ENCODE measurements at places on chromosomes 2 and 18. TPM values are rescaled to one million over a fixed set of nuclear protein-coding genes. Genes with fewer than 3 reads are reported as not detected.

DNA sequence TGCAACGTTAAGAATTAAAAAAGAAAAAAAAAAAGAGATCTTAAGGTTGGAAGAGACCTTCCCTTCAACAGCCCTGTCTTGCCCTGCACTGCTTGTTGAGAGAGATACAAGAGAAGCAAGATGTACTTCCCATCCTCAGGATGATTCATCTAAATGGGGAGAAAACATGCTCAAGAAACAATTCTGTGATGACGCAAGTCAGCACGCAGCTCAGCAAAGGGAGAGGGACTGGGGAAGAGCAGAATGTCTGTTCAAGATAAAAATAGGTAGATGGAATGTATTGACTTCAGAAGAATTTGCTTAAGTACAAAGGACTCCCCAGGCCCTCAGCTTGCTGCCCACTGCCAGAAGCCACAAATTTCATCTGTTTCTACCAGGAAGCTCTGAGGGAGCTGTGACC is 198.2 kb upstream of the SPRED2 start:
- no peaks in the 10 kb centered on the region for H3K27me3 ChIP-seq
- no peaks in the 10 kb centered on the region for H3K36me3 ChIP-seq
- DNase-seq, result no peak
- no peaks in the 10 kb centered on the region for H3K4me1 ChIP-seq
- H3K4me3 ChIP-seq, result no peak overlapping the region
- H3K27ac ChIP-seq, result no peak overlapping the region

- DNase-seq, result no peak
- H3K27me3 ChIP-seq, result no peaks in the 10 kb centered on the region
Observed at GRCh38 chr2:227849906-227850305, 21.5 kb upstream of the DAW1 start.

Gene SCTR
- not detected for total RNA-seq

DNA sequence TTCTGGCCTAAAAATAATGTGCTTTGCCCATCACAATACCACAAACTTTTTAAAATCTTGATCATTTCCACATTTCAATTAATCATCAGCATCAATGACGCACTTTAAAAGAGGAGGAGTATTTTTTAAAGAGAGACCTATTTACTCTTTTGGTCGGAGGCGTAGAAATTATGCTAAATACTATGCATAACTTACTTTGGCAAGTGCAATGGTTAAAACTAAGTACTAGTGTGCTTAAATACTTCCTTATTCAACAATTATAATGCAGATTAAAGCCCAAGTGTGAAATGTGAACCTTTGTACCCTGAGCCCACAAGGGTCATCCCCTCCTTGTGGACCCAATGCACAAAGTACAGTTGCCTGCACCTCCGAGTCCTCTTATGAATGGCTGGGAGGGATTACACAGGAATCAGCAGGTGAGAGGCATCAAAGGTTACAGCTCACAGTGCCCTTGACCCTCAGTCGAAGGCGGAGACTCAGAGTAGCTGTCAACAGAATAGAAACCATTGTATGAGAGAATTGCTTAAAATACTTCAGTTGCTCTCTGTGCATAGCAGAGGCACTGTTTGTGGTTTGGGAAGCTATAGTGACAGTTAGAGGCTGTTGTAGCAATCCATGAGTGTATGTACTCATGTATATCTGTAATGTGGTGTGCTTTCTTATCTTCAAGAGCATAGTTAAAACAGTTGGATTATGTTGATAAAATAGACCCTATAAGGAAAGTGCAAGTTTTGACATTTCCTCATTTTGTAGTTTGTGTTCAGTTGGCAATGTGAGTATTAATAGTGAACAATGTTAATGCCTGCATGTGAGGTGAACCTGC is 151.7 kb upstream of the ITGA4 start:
- no peaks in the 10 kb centered on the region for H3K36me3 ChIP-seq
- no peak for DNase-seq
- H3K27ac ChIP-seq, result no peak overlapping the region
- H3K27me3 ChIP-seq, result no peaks in the 10 kb centered on the region
- H3K4me3 ChIP-seq, result no peak overlapping the region
